Umbilical cord (tissue), 2 donors: ENCODE measurements at places on chromosomes 5 and 9. TPM values are rescaled to one million over a fixed set of nuclear protein-coding genes. Genes with fewer than 3 reads are reported as not detected.

DNA sequence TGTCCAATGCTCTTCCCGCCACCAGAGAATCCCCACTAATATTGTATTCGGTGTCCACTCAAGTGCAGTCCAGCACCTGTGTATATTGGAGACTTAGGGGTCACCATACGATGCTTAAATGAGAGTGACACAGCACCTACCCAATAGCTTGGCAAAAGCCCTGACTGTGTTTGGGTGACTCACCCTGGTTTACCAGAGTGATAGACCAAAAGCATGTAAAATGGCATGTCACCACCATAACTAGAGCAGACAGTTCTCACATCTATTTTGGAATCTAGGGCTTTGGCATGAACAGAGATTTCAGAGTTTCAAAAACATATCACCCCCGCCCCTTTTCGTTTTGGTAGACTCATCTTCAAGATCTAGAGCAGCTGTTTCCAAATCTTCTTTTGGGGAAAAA is 217.3 kb upstream of the RASEF start:
- DNase-seq, result no peak

DNA sequence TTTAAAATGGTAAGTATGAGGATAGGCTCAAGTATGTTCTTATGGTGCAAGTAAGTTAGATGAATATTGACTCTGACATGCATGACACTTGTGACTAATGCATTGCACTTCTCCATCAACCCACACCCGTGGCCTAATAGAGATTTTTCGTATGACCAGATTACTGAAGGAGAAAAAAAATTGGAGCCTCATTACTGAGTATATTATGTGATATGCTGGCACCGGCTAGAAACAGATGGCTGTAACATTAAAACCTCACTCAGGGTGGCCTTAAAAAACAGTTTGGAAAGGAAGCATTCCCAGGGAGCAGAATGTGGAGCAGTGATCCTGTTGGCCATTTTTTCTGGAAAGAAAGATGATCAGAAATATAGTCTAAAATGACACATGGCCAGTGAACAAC is 766.4 kb downstream of the PRELID2 start:
- no peak for DNase-seq

DNA sequence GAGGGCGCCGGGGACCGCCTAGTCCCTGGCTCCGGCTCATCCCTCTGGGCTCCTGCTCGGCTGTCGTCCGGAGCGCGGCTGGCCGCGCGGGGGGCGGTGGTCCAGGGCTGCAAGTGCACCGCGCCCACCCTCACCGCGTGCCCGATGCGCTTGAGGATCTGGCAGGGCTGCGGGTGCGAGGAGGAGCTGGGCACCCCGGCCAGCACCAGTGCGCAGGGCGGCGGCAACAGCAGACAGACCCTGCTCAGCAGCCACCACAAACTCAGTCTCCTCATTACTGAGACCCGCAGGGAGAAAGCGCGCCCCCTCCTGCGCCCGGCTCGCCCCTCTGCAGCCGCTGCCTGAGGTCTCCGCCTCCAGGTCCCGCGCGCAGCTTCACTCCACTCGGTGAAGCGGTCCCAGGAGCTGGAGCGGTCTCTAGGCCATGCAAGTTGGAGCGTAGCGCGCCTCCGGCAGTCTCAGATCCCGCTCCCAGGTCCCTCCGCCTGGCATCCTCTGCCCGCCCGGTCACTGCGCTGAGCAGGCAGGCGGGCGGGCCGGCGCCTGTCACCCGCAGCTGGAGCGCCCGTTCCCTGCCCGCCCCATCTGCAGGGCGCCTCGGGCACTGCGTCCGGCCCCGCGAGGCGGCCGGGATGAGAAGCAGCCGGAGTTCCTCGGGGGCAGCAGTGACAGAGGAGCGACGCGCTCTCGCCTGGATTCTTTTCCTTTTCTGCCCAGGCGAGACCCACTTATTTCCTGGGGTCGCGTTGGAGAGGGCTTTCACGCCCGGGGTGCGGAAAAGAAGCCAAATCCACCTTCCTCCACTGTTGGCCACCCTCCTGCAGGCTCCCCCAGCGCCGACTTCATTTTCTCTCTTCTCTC is 512 bp downstream of the GRIN3A start:
- no peak for DNase-seq

GRCh38 chr9:97983589-97984187 is 547 bp downstream of the ANP32B start:
- DNase-seq, result peak; percentile 77

- DNase-seq, result no peak
Observed at GRCh38 chr5:37400501-37400900, 21.4 kb downstream of the WDR70 start.

Gene IFNK
- total RNA-seq, result 2.4 TPM

Gene CAMK2A
- total RNA-seq, result 5.8 TPM

GRCh38 chr5:75156585-75156984 is 80.1 kb downstream of the ANKRD31 start:
- DNase-seq, result peak; percentile 33

GRCh38 chr5:87307796-87308423 is 40.2 kb downstream of the RASA1 start:
- DNase-seq, result no peak

DNA sequence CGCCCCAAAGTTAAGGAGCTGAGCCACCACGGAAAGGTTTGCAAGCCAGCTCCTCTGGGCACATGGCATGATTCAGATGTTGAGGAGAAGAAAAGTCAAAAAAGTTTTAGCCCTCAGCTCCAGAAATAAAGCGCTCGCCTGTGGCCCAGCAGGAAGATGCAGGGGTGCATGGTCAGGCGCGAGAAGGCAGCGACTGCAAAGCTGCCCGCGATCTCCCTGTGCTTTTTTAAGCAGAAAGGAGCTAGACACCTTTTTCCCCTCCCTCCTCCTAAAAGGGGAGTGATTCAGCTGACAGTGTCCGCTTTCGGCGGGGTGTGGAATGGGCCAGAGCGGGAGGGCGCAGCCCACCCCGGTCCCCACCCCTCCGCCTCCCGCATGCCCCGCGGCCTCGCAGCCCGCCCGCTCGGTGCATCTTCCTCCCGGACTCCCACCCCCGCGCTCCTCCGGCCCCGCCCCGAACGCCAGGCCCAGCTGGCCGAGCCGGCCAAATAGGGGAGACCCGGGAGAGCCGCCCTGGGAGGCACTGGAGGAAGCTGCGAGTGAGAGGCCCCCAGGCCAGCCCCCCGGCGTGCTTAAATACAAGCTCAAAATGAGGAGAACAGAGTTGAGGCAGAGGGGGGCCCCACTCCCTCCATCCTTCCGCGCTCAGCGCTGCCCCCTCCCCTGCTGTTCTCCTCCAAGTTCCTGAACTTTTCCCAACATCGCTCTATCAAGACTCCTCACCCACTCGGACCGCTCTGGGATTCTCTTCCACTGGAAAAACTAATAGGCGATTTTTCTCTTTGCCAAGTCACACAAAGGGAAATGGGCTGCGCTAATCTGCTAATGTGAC is at the start of gene ADAMTS12:
TSS of gene ADAMTS12 (minus strand) at position 203 of the 832 bp plus-strand sequence. CDS start at position 69, 134 bp downstream.
- peak; percentile 83 for DNase-seq

Gene SERF1A
- total RNA-seq, result 35.2 TPM

DNA sequence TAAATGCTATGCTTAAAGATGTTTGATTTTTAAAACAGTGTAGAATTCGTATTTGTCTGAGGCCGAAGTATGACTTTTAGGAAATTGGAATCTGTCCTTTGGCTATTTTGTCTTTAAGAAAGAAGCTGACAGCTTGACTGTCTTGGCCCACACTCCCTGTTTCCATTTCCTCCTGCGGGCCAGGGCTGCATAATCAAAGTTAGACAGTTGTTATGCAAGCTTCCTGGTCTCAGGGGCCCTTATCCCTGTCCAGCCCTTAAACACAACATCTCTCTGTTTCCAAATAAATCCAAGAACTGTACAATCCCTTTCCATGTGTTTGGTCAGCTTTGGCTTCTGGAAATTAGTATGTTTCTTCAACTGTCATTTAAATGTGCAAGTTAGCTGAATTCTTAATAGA is 54.6 kb upstream of the ECM2 start:
- DNase-seq, result peak; percentile 86

GRCh38 chr5:135880801-135881200 is 14.8 kb downstream of the IL9 start:
- DNase-seq, result no peak

DNA sequence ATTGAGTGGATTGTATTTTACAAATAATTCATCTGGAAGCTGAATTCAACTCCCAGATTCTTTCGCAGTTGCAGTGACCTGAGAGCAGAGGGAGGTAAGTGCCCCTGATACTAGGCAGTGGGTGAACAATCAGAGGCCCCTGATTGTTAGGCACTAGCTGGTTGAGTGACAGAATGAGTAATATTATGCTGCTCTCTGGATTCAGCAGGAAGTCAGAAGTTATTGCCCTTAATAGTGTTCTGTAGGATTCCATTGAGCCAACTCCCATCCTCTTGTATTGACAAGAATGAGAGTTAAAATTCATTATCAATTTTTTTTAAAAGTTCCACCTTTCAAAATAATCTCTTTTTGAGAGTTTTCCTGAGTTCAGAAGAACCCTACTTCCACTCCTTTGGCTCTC is 301.2 kb downstream of the DTWD2 start:
- DNase-seq, result no peak
